ENCODE measurements at places on chromosomes 12 and 14.
A peak's percentile ranks its signal among the peaks of the same experiment; 100 is the strongest.

DNA sequence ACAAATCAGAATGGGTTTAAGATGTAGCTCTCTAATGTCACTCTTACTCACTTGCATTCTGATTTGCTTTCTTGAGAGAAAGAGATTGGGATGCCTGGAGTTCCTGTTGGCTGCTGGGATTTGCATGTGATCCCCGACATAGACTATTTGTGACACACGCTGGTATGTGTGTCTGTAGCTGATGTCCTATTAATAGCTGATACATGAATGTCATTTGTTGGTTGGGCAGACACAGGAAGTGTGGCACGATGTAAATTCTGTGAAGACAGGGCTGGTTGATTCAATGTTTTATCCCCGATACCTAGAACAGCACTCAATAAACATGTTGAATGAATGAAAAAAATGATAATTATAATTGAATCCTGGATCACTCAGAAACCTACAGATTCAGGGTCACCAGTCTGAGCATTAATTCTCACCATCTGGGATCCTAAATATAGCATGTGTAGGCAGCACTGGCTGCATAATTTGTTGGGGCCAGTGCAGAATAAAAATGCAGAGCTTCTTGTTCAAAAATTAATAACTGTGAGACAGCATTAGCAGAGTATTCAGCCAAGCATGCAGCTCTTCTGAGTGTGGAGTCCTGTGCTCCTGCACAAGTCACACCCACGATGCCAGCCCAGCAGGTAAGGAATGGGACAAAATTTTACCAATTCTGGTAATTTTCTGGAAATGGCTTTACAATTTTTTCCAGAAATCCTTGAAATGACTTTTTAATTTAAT lies 35.5 kb upstream of the SOCS2 start:
- DNase-seq = no peak

GRCh38 chr14:90040411-90040810 lies 21.4 kb upstream of the KCNK13 start:
- DNase-seq = no peak

- no peak for DNase-seq
Observed at GRCh38 chr14:104353221-104353920, 215.0 kb downstream of the KIF26A start.

- DNase-seq = no peak
Observed at GRCh38 chr12:77060136-77060882, 5.1 kb downstream of the E2F7 start.

DNA sequence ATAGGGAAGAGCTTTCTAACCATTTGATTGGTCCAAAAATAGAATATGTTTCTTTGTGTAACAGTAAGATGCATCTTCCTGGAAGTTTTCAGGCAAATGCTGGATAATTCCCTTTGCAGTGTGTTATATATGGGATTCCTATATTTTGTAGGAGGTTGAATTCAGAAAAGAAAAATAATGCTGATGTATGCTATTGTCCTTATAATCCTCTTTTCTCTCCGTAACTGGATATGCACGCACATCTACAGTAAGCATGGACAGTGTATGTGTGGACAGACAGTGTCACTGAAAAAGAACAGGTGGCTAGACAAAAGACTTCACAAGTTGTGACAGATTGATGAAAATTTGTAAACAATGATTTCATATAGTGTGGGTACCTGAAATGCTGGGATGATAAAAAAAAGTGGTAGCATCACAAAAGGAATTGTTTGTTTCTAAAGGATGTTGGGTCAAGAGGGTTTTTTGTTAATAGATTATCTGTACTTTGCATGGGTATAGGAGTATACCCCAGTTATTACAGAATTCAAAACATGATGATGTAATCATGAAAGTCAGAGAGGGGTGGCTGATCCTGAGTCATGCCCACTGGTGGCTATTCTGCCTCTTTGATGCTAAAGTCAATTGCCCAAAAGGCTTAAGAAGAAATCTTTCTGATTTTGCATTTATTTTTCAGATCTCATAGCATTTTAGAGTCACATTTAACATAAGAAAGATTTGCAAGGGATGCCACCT lies 160.7 kb upstream of the TMTC1 start:
- DNase-seq = no peak

DNA sequence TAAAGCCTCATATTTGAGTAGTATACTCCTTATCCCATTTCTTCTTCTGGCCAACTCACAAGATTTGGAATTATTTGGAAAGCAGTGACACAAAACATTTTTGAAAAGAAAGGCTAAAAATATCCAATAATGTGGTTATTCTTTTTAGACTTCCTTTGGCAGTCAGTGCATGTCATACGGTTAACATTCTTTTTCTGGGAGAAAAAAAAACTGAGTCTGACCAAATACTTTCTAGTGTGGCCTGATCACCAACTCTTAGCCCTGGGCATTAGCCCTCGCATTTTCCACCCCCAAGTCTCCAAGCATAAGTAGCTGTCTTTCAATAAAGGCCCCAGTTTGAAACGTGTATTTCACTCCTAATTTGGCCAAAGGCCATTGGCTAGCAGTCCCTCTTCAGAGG lies 5.9 kb downstream of the RASSF3 start:
- no peak for DNase-seq

- no peak for DNase-seq
Observed at GRCh38 chr14:70722418-70722817, 80.7 kb downstream of the TTC9 start.

DNA sequence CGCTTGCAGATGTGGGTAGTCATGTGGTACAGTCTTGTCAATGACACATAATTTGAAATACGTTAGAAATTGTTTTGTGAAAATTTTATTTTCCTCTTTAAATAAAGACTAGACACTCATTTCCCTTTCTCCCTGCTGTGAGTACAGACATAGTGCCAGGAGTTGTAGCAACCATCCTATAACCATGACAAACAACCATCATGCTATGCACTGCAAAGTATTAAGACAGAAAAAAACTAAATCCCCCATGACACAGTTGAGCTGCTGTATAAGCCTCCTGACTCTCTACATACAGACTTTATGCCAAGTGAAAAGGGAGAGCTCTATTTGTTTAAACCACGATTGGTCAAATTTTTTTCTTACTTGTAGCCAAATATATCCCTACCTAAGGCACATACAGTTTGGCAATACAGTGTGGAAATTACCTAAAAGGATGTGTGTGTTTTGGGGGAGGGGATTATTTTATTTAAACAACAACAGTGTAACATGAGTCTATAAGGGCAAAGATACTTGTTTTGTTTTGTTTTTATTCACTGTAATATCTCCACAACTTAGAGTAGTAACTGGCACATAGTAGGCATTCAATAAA lies 45.0 kb upstream of the KRR1 start:
- no peak for DNase-seq

DNA sequence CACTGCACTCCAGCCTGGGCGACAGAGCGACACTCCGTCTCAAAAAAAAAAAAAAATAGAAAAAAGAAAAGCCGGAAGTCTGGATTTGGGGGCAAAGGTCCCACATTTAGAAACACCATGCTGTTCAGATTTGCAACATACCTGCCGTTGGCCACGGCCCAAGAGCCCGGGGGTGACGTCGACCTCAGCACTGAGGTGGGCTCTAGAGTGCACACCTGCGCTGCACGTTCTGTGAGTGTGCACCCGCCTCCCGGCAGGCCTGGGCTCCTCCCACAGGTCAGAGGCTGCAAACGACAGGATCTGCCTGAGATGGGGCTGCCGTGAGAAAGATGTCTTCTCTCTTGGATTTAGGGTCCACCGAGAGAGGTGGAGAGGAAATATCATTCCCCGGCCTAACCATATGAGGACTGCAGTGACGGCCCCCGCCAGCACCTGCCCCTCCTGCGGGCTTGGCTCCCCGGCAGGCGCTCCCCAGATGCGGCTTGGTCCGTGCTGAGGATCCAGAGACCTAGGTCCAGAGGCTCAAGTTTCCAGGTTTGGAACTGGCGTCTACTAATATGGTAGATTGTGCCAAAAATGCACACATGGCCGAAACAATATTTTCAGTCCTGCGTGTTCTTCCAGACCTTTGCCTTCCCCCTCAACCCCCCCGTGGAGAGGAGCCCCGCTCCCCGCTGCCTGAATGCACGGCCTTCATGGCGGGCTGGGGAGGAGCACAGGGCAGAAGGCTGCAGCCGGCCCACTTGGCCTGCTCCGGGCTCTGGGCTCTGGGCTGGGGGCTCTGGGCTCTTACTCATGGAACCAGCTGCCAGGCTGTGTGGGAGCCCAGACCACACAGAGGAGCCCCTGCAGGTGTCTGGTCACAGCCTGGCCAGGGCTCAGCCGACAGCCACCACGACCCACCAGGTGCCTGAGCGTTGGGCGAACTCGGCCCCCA lies 58.8 kb upstream of the FBRSL1 start:
- no peak for DNase-seq

GRCh38 chr12:69570545-69571399 lies 14.5 kb upstream of the CCT2 start:
- DNase-seq = peak; percentile 9

GRCh38 chr12:128228581-128228980 lies 38.4 kb upstream of the TMEM132C start:
- no peak for DNase-seq

- DNase-seq = no peak
Observed at GRCh38 chr14:54610051-54610977, 43.4 kb downstream of the SAMD4A start.

DNA sequence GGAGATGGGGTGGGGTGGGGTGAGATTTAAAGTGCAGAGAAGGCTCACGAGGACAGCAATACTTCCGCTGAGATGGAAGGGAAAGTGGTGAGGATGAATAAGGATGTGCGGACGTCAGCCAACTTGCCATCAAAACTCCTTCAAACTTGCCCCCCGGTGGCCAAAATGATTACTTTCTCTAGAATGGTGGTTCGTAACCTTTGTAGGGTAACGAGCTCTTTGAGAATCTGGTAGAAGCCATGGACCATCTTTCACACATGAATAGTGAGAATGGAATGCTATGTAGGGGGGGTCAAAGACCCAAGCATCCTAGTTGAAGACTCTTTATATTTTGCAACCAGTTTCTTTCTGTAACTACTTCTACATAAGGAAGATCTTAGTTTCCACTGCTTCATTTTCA lies 245.9 kb upstream of the DDHD1 start:
- DNase-seq = no peak

DNA sequence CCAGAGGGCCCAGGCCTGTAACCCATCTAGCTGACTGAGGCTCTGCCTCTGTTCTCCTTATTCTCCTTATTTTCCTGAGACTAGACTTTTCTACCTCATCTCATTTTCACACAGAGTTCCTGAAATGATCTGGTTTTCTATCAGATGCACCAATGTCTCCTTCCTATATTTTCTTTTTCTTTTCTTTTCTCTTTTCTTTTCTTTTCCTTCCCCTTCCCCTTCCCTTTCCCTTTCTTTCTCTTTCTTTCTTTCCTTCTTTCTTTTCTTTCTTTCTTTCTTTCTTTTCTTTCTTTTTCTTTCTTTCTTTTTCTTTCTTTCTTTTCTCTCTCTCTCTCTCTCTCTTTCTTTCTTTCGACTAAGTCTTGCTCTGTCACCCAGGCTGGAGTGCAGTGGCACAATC lies 3.0 kb upstream of the CCDC184 start:
- no peak for DNase-seq

GRCh38 chr12:113230315-113231234 lies 9.3 kb downstream of the TPCN1 start:
- no peak for DNase-seq
